ENCODE measurements at places on chromosomes 7 and 10.

DNA sequence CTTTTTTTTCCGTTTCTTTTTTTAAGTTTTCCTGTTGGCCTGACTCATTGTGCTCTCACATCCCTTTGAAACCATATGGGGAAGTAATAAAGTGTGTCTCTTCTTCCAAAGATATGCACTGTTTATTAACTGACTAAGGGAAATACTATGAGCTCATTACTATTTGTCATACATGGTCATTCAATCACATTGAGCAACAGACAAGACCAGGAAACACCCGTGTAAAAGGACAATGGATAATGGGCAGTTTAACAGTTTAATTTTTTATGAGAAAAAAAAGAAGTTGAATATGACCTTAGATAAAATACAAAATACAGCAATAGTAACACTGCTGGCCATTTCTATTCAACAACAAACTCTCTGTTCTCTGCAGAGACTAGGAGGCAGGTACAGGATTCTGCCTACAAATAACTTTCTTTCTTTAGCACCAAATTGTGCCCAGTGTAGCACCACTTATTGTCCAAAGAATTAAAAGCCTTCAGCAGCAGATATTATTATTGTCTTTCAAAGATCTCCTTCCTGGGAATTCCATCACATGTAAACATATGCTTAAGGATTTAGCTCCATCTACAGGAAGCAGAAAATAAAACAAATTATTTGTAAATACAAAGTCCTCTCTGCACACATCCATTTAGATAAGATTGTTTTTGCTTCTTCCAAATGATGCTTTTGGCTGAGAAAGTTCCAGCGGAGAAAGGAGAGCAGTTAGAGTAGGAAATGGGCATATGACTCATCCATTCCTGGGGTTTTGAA, 55.0 kb upstream of the AKR1E2 start:
- no peak for DNase-seq

GRCh38 chr10:84263716-84264115, 18.9 kb downstream of the RGR start:
- DNase-seq: no peak

- DNase-seq: no peak
Observed at GRCh38 chr7:39979406-39980073, 29.5 kb downstream of the CDK13 start.

- DNase-seq: no peak
Observed at GRCh38 chr10:5502061-5502521, 2.7 kb upstream of the CALML5 start.

DNA sequence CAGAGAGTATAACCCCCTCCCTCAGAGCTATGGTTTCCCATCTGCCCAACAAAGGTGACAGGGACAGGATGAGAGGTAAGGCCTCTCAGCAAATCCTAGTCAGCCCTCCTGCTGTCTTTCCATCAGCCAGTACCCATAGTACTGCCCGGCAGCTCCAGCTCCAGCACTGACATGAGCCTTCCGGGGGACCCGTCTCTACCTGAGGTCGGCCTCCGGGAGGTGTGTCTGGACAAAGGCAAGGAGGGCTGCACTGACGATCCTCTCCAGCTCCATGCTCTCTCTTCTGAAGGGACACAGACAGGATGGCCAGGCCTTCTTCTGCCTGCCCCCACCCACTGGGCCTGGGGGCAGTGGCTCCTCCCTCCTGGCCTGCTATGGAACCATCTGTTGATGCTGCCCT, 4.3 kb downstream of the FBXL15 start:
- no peak for DNase-seq

GRCh38 chr10:23608926-23609325, 170.1 kb downstream of the OTUD1 start:
- DNase-seq: no peak

DNA sequence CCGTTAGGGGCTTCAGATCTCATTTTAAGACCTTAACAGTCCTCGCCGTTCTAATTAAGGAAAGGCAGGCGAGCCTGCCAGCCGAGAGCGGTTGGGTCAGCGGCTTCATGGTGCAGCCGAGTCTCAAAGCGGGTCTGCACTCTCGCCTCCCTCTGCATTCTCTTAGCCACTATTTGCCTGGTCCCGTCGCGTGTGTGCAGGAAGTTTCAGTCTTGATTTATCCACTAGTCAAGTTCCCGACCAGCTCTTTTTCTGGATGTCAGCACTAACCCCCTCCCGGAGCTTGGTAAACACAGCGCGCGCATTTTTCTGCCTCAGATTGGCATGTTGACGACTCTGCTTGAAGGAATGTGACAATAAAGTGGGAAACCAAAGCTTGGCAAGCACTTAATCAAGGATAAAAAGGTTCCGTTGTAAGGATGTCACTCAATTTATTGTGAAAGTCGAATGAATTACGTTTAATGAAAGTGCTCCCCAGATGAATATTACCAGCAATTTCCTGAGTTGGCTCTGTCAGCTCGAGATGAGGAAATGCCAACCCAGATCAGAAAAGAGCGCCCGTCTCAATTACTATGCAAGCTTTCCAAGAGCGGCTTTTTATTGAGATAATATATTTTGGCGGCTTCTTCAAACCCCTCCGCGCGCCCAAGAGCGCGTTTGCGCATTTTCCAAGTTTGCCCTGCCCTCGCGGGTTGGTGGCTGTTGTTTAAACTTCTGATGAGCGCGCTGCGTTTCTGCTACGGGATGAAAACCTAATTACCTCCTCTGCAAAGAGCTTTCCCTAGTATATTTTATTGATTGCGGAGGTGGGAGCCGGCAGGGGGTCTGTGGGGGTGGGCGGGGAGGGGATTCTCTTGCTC, 7.9 kb downstream of the NXPH1 start:
- DNase-seq: no peak

DNA sequence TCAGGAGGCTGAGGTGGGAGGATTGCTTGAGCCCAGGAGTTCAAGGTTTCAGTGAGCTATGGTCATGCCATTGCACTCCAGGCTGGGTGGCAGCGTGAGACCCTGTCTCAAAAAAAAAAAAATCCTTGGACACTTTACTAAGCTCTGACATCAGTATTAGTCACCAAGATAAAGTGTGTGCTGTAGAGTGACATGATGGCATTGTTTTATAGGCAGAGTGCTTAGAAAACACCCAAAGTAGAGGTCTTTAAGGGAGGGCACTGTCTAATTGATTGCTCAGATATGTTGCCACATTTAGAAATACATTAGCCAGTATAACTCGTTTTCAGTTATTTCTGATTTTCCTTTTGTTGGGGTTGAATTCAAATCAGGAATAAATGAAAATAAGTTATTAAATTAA, 235.9 kb downstream of the REEP3 start:
- DNase-seq: no peak

DNA sequence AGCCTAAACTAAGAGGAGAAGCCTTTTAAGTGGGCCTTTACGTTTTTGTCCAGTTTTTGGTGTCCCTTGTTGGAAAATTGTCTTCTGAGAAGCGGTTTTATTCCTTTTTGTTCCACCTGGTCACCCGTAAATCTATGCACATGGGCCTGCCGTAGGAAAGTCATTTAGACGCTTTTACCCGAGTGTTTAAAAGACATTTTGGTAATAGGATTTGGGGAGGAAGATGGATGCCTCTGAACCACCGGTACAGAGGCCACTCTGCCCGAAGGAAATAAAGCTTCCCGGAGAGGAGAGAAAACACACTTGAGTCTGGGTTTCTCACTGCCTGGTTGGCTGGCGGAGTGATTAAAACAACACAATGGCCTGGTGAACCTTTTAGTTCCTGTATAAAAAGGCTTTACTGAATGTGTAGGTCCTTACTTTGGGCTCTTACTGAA, 760 bp downstream of the THNSL1 start:
- peak; percentile 1 for DNase-seq

DNA sequence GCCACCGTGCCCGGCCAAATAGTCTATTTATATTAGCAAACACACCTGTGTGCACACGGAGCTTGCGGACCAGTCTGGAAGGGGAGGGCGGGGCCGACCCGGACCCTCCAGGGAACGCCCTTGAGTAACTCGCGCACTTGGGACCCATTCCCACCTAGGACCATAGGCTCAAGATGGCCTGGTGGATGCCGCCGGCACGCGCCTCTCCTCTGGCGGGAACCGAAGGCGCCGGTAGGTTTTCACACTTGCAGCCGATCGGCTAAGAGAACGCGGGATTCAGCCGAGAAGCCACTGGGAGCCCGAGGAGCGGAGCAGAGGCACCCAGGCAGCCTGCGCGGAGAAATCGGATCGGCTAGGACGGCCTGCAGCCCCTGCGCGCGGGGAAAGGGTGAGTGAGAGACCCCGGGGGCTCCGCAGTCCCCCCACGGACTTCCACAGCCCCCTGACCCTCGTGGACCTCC, 18.9 kb downstream of the IFT22 start:
- DNase-seq: no peak

GRCh38 chr10:32189400-32190084, 133.3 kb upstream of the KIF5B start:
- DNase-seq: no peak

DNA sequence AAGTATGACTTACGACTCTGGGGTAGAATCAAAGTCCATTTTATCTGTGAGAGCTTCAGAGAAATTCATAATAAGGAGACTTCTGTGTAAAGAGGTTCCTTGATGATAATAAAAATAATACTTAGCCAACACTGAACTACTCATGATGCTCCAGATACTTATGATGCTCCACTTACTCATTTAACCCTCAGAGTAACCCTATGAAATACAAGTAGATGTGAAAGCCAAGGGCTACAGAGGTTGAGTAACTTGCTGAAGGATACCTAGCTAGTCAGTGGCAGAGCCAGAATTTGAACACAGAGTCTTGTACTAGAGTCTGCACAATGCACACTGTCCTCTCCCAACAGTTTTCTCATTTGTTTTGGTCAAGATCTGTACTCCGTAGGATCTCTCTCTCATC, 89.5 kb downstream of the HECW1 start:
- DNase-seq: no peak

GRCh38 chr10:93299606-93300287, 182.4 kb downstream of the MYOF start:
- no peak for DNase-seq

GRCh38 chr7:138891446-138891810, 89.8 kb downstream of the KIAA1549 start:
- DNase-seq: no peak

DNA sequence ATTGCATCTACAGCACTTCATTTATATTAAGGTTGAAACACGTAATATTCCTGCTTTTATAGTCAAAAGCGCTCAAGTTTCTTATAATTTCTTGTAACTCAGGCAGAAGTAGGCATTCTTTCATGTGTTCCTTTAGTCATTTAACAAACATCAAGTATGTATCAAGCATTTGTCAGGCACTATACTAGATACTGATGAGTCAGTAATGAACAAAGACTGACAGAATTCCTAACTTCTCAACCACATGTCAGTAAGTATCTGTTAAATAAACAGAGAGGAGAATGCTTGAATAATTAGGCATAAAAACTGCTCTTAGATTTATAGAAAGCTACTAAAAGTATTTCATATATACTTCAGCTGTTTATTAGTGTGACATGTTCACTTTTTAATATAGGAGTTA, 9.9 kb downstream of the CRPPA start:
- no peak for DNase-seq

DNA sequence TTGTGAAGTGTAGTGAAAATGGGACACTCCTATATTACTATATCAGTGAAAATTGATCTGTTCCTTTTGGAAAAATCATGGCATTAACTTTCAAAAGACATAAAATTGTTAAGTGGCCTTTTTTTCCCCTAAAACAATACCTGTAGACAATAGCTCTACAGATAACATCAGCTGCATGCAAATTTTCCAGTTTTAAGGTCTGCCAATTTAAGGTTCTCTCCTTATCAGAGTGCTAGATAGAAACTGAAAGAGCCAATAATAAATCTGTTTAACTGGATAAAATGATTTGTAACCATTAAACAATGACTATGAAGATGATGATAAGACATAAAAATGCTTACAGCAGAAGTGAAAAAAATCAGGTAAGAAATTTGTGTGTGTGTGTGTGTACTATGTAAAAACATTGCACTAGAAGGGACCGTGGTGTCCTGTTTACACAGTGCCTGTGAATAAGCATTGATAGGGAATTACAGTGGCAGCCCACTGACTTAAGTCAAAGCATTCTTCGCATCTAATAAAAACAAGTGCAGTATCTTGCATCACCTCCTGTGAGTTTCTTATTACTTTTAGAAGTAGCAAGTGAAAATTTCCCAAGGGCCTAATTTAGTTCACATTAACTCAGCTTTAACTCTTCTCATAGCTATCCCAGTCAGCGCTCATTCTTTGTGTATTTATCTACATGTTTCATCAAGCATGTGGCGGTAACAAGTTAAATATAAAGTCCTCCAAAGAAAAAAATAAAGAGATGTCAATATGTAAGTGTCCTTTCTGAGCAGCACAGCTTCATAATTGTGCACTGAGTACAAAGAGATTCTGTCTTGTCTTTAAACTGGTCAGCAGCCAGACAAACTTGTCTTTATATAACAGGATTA, 261.9 kb downstream of the ARL4A start:
- DNase-seq: no peak

GRCh38 chr7:112081778-112082177, 124.4 kb downstream of the DOCK4 start:
- DNase-seq: no peak

DNA sequence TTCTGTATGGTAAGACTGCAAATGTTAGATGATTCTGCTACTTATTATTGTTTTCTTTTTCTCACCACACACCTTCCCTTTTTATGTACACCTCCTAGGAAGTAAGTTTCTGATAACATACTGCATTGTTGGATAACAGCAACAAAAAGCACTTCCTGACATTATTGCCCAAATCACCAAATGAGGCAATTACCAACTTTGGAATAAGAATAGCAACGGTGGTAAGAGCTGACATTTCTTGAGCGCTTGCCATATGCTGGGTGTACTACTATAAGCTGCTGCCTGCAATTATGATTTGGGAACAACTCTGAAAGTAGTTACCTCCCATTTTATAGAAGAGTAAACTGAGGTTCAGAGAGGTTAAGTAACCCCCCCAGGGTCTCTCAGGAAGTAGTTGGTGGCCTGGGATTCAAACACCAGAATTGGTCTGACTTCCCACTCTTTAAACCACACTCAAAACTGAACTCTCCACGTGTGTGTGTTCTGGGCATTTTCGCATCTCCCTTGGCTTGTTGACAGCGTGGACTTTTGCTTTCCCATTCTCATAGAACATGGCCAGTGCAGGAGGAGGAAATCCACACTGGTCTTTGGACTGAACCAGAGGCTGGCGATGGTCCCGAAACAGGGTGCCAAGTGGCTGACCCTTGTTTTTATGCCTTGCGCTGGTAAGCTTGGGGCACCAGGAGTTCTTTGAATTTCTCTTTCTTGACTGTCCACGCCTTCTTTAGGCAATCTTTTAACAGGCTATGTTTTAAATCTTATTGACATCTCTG, 71.4 kb downstream of the TCF7L2 start:
- no peak for DNase-seq

DNA sequence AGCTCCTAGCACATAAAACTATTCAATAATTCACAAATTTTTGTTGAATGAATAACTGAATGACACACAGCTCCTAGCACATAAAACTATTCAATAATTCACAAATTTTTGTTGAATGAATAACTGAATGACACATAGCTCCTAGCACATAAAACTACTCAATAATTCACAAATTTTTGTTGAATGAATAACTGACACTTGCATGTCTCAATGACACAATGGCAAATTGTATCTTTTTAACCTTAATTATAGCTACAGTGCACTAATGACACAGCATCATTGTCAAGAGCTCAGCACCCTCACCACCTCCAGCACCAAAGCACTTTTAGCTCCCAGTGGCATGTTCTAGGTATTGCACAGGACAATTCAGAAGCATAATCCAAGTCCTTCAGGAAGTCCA, 131.6 kb downstream of the PDE1C start:
- no peak for DNase-seq

Data from stimulated activated CD8-positive, alpha-beta memory T cell treated with anti-CD3 and anti-CD28 coated beads, Interleukin-2, amount 100 ng/mL, for 1 hour (primary cell).